ENCODE measurements at places on chromosomes 5 and 9.

- DNase-seq, result no peak
Measured at GRCh38 chr5:156329171-156329611, 2.2 kb downstream of the SGCD start.

DNA sequence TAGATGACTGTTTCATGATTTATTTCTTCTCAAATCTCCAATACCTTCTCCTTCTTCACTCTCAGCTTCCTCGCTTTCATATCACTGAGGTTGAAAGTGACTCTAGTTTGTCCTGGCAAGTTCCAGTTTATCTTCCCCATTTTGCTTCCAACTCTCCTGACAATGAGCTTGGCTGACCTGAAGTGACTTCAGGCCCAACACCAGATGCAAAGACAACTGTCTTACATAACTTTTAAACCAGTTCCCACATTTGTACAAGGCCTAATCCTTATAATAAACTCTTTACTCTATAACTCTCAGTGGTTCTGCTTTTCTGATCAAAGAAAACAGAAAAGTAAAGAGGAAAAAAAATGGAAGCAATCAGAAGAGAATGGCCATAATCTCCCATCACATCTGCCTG is 22.0 kb downstream of the GNG10 start:
- DNase-seq, result no peak

- no peak for DNase-seq
Measured at GRCh38 chr9:127197861-127198430, 66.6 kb upstream of the GARNL3 start.

GRCh38 chr5:7882926-7883325 is 14.0 kb downstream of the MTRR start:
- DNase-seq, result no peak

GRCh38 chr9:75666856-75667554 is 223.5 kb upstream of the PCSK5 start:
- no peak for DNase-seq

Data from frontal cortex (tissue), 4 donors.